ENCODE measurements at places on chromosomes 11 and 22.

- DNase-seq = no peak
Observed at GRCh38 chr11:85021058-85021457, 606.1 kb downstream of the DLG2 start.

DNA sequence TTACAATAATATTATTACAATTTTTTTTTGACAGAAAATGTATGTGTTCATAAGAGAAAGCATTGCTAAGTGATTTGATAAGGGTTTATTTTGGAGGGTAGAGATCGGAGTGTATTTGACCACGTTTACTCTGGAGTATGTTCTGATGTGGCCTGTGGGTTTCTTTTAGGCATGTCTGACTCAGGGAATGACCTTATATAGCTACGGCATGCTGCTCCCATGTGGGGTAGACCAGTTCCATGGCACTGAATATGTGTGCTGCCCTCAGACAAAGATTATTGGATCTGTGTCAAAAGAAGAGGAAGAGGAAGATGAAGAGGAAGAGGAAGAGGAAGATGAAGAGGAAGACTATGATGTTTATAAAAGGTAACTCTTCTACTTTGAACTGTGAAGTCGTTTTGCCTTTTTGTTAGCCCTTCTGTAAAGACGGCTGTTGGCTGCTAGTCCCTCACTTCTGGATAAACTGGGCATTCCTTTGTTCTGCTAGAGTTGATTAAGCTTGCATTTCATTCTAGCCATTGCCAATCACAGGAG, 38.1 kb upstream of the ST14 start:
- no peak for DNase-seq

- DNase-seq = no peak
Observed at GRCh38 chr11:114353443-114353842, 46.9 kb downstream of the C11orf71 start.

DNA sequence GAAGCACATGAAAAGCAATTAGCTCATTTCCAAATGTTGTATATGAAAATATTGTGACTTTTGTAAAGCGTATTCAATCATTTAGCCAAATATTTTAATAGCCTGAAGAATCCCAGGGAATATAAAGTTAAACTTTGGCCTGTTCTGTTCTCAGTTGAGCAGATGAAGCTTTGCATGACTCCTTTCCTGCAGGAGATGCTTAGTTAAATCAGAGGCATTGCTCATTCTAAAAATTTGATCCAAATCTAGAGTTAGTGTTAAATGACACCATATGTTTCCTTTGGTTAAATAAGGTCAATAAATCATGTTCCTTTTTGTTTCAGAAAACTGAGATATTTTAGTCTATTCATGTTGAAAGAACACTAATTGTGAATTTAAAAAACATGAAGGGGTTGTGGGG, 51.2 kb upstream of the BIRC3 start:
- DNase-seq = no peak

- no peak for DNase-seq
Observed at GRCh38 chr11:1153951-1154493, 3.7 kb upstream of the MUC5AC start.

GRCh38 chr11:34830035-34830434, 86.1 kb downstream of the APIP start:
- DNase-seq = peak; percentile 61

- peak; percentile 40 for DNase-seq
Observed at GRCh38 chr11:22928207-22928917, 68.1 kb upstream of the CCDC179 start.

- DNase-seq = no peak
Observed at GRCh38 chr11:16926883-16927626, 87.2 kb downstream of the PLEKHA7 start.

GRCh38 chr11:123580557-123581275, 73.7 kb downstream of the SCN3B start:
- peak; percentile 92 for DNase-seq

DNA sequence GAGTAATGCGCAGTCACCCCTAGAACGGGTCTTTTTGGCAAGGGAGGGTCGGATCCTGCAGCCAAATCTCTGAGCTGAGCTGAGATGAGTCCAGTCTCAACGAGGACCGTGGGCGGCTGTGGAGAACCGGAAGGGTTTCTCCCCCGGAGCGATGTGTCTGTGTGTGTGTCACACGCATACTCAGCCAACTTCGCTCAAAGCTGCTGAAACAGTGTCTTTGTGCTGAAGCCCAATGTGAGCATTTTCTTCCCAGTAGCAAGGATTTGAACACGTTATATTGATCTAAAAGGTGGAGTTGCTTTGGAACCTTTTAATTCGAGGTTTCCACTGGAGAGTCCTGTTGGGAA, 1.4 kb upstream of the CELSR1 start:
- peak; percentile 57 for DNase-seq

- DNase-seq = no peak
Observed at GRCh38 chr22:49052023-49052538, 775.6 kb downstream of the BRD1 start.

GRCh38 chr11:26618441-26618840, 46.4 kb upstream of the MUC15 start:
- DNase-seq = peak; percentile 62

DNA sequence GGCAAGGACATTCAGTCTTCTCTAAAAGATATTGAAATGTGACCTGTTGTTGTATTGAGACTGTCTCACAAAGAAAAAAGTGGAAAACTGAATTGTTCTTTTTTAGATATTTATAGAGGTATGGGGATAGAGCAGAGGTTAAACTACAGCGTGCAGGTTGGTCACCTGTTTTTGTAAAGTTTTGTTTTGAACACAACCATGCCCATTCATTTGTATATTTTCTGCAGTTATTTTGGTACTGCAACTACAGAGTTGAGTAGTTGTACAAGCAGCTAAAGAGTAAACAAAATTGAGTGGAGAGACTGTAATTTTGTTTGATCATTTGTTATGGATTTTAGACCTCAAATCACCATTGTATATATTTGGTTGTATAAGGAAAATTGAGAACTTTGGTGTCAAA, 11.3 kb downstream of the EED start:
- DNase-seq = no peak

GRCh38 chr22:20456722-20457076, 19.1 kb upstream of the SCARF2 start:
- no peak for DNase-seq

GRCh38 chr11:29679996-29680395, 336.8 kb downstream of the KCNA4 start:
- no peak for DNase-seq

DNA sequence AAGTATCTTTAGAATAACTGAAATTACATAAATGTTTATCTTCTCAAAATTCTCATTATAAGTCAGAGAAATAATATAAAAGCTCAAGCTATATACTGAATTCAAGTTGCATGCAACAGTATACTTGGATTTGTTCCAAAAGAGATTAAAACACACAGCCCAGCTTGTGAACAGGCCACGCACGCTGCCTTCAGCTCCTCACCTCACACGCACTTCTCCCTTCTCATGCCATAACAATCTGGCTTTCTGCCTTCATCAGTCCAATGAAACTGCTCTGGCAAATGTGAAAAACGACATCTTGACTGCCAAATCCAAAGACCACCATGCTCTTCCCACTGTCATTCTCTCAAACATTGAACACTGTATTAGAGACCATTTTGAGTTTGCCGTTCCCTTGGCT, 22.1 kb downstream of the ATP6V1E1 start:
- no peak for DNase-seq

- no peak for DNase-seq
Observed at GRCh38 chr11:119344291-119345010, 2.1 kb downstream of the MFRP start.

DNA sequence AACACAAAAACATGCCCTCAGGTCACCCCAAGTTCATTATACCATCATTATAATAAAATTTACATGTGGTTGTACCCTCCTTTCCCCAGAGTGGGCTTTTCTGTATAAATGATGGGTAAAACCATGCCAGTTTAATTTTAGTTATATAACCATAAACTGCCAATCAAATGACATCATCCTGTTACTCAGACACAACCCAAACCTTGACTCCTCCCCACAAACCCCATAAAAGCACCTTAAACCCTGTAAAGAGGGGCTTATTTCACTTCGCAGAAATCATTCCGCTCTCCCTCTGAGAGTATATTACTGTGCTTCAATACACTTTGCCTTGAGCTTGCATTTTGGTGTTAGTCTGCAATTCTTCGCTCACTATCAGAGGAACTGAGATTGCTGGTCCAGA, 5.5 kb upstream of the APOL3 start:
- DNase-seq = no peak

DNA sequence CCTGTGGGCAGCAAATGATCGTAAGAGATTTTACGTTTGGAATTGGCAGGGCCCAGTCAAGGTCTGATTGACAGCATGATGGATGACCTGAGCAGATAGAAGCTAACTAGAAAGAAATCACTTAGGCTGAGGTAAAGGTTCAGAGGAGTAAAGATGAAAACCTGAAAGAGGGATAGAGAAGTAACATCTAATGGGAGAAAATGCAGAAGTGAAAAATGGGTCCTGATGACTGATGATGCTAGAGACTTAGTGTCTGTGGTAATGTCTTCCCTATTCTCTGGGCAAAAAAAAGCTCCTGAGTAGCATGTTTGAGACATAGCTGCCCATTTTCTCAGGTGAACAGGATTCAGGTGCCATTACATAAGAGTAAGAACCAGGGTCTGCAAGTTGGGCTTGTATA, 628.8 kb upstream of the ANO5 start:
- DNase-seq = no peak

DNA sequence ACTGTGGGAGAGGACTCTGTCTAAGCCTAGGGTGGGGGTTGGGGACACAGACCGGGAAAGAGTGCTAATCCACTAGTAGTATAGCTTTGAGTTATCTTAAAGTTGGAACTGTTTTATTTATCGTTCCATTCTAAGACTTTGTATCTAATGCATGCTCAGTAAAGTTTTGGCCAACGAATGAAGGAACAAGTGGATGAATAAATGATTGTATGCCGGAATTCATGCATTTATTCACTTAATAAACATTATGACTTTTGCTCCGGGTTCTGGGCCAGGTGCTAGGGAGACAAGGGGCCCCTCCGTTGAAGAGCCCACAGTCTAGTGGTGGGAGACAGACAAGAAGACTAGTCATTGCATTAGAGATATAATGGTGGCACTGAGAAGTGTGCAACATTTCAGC, 645 bp downstream of the RNF121 start:
- DNase-seq = no peak

- peak; percentile 32 for DNase-seq
Observed at GRCh38 chr11:128492903-128493569, 94.3 kb downstream of the ETS1 start.

GRCh38 chr11:2656859-2657258, 42.9 kb downstream of the KCNQ1OT1 start:
- DNase-seq = no peak

DNA sequence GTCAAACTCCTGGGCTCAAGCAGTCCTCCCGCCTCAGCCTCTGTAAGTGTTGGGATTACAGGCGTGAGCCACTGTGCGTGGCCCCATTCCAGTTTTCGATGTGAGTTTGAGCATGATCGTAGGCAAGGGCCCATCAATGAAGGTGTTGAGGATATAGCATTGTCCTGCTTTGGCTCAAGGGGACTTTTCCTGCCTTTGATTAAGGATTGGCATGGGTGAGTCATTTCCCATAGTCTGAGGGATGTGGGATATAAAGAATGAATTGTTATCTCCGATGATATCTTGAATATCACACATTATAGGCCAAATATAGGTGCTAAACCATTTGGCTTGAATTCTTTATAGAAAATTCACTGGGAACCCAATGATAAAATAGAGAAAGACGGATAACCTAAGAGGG, 30.4 kb downstream of the STIM1 start:
- DNase-seq = no peak

DNA sequence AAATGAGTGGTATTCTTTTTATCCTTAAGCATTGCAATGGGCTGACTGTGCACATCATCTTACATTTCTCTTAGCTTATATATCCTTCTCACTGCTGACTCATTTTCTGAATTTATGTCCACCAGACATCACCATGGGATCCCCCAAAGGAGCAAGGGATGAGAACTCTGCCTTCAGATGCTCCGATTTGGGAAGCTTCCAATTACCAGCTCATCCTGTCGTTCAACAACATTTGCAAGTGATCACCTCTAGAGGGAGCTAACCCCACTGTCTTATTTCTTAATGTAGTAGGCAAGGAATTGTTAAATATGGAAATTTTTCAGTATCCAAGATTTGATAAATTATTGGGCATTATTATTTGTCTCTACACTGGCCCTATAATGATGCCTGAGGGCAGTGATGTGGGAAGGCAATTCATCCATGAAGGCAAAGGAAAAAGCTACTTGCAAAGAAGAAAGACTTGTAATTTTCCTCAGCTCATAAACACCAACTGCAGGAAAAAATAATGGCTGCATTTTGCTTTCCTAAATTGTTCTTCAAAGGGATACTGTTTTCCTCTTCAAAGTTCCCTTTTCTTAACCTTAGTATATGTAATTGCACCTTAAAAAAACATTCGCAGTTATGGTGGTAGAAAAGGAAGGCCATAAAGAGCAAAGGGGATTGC, 102.4 kb upstream of the FSHB start:
- DNase-seq = peak; percentile 61

DNA sequence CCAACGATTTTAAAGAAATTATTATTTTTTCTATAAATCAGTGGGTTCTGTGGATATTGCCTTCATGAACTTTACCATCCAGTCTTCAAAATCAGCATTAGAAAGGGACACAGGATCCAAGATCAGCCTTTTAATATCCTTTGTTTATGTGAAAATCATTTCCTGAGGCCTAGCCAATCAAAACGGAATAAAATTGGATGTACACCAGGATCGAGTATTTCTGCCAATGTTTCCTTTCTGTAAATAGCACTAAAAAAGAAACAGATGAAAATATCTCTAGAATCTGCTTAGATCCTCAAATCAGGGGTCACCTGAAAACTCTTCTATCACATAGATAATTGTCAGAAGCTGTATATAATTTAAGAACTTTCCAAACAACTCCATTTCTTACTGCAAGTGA, 1598.5 kb downstream of the LRRC4C start:
- no peak for DNase-seq

DNA sequence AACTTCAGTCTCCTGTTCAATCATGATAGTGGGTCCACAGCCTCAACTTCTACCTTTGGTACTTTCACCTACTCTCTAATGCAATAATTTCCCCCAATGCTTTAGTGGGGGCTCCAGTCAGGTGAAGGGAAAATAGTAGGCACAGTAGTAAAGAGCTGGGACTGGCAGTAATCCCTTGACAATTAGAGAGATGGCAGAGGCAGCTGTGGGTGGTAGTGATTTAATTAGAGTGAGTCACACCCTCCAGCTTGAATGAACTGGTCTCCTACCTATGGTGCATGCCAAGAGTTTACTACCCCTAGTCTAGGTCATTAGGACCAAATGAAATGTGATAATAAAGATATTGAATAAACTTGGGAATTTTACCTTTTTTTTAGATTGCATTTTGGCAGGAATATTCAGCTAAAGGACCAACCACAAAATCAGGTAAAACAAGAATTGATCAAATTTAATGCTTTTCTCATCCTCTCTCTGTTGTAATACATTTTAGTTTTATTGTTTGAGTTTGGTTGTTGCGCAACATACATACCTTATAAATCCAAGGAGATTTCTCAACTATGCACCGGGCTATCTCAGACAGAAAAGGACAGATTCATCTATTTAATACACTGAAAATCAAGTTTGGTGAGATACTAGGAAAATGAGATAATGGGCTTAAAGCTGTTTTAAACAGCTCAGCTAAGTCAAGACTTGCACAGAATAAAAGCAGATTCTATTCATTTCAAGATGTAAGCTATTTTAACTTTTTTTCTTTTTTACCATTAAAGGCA, 9.0 kb downstream of the PRRG4 start:
- DNase-seq = peak; percentile 88

GRCh38 chr11:116108161-116108560, 603.9 kb upstream of the CADM1 start:
- no peak for DNase-seq

- DNase-seq = no peak
Observed at GRCh38 chr22:27886843-27887151, 32.3 kb downstream of the PITPNB start.
